NCI-H524 treated with DMSO at 0.1 percent for 48 hours (cell line): ENCODE measurements at places on chromosomes 2 and 18.

- DNase-seq = no peak
These were observed 24.3 kb upstream of the STPG4 start for GRCh38 chr2:47179388-47179787.

GRCh38 chr2:64657411-64657810, 3.7 kb upstream of the SERTAD2 start:
- no peak for DNase-seq

DNA sequence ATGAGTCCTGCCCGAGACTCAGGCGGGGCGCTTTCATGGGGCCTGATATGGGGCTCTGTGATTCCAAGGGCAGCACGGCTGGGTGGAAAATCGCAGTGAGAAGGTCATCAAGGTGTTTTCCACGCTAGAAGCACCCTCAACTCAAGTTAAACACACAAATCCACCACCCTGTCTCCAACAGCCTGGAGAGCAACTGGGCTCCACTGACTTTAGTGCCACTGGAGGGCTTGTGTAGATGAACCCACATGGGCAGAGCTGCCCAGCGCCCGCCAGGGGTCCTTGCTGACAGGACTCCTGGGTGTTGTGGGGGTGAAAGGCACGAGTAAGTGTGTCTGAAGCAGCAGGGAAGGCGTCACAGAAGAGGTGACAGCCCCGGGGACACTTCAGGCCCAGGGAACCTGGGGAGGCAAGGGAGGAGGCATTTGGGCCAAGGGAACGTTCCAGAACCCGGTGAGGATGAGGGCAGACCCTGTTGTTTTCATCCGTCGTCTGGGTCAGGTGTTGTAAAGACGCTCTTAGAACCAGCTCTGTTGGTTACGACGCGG, 51.8 kb upstream of the CTDP1 start:
- no peak for DNase-seq

- no peak for DNase-seq
These were observed 534.2 kb downstream of the SPAG16 start for GRCh38 chr2:213818436-213818835.

GRCh38 chr2:143909577-143910353, 610.2 kb downstream of the ZEB2 start:
- DNase-seq = no peak
